NCI-H2081 (cell line): ENCODE measurements at places on chromosomes 1 and 21.

- peak; percentile 66 for DNase-seq
These were observed 7.3 kb downstream of the F11R start for GRCh38 chr1:161013488-161014230.

GRCh38 chr1:244224487-244225430, 173.7 kb downstream of the ZBTB18 start:
- no peak for DNase-seq

- no peak for DNase-seq
These were observed 11.1 kb upstream of the UBE2U start for GRCh38 chr1:64192290-64192689.

DNA sequence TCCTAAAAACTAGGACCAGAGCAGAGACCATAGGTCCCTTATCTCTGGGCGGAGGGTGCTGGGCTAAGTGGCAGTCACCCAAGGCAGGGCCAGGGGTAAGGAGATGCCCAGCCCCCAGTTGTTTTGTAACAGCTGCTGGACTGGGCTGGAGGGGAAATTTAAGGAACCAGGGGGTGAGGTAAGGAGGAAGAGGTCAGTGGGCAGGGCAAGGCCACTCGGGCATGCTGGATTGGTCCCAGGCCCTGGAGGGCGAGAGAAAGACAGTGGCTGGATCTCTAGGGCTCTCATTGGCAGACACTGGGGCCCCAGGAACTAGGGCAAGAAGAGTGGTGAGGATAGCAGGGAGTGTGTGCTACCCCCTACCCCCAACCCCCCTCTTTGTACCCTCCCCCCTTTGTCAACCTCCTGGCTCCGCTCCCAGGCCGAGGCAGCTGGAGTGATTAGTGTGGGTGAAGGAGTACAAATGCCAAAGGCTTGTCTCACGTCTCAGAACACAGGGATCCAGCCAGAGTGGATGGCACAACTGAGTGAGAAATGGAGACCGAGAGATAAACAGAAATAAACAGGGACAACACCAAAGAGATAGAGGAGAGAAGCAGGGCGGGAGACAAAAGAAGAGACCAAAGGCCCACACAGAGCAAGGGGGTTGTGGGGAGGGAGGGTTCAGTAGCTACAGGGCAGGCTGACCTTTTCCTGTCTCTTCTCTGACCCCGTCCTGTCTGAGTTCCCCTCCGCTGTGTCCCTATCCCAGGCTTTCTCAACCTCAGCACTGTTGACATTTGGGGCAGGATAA, 20.5 kb upstream of the THRAP3 start:
- DNase-seq: no peak

DNA sequence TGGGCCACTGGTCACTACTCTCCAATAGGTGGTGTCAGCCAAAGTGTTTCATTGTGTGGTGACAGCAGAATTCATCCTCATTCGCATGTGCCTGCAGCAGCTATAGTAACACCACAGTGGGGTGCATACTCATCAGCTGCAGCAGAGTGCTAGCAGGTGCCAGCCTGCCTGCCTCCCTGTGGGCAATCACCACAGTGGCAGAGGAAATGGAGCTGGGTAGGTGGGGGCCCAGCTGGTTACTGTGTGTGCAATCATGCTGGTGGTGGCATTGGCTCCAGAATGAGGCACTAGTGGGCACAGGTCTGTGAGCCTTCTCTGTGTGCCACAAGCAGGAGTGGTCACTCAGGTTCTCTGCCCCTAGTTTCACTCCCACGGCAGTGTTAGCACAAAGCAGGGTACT, 579.2 kb downstream of the PTPRC start:
- DNase-seq: peak; percentile 96

DNA sequence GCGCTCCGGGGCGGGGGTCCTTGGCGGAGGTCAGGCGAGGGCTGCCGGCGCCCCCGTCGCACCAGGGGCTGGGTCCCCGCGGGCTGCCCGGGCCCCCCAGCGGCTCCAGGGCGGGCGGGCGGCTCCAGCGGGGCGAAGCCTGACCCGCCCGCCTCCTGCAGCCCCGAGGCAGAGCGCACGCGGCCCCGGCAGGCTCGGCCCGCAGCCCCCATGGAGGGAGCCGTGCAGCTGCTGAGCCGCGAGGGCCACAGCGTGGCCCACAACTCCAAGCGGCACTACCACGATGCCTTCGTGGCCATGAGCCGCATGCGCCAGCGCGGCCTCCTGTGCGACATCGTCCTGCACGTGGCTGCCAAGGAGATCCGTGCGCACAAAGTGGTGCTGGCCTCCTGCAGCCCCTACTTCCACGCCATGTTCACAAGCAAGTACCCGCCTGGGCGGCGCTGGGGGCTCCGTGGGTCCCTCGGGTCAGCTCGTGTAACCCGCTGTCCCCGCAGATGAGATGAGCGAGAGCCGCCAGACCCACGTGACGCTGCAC, 817 bp downstream of the KLHL17 start:
- no peak for DNase-seq

GRCh38 chr1:84412316-84412942, 14.1 kb downstream of the DNASE2B start:
- no peak for DNase-seq
